AG10803 (cell line): ENCODE measurements at places on chromosomes 16 and 17.

DNA sequence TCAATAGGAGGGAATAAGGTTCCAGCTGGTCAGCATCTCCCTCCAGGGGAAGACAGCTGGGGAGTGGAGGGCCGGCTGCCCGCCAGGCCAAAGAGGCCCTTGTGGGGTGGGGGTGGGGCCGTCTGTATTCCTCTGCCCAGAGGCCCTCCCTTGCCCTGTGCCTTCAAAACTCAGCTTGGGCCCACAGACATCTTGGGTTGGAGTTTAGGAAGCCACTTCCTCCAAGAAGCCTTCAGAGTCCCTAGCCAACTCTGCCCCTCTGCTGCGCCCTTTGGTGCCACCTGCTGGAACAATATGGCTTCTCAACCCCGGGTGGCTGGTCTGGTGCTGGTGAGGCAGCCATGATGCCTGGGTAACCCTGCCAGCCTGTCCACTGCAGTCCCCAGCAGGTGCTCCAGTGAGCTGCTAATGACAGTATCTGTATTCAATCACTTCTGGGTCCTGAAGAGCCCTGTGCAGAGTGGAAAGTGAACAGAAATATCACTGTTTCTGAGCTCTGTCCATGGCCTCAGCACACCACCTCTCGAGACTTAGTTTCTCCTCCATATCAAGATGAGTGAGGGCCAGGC, 16.7 kb downstream of the HSD11B2 start:
- DNase-seq = peak; percentile 49

GRCh38 chr17:41551365-41551764, 20.5 kb downstream of the KRT9 start:
- peak; percentile 5 for DNase-seq

- no peak for DNase-seq
Measured at GRCh38 chr16:66588981-66589713, 9.9 kb downstream of the CMTM2 start.

- peak; percentile 54 for DNase-seq
Measured at GRCh38 chr16:53159781-53160436, 105.1 kb downstream of the CHD9 start.

GRCh38 chr16:55557186-55557585, 9.3 kb upstream of the CAPNS2 start:
- no peak for DNase-seq

DNA sequence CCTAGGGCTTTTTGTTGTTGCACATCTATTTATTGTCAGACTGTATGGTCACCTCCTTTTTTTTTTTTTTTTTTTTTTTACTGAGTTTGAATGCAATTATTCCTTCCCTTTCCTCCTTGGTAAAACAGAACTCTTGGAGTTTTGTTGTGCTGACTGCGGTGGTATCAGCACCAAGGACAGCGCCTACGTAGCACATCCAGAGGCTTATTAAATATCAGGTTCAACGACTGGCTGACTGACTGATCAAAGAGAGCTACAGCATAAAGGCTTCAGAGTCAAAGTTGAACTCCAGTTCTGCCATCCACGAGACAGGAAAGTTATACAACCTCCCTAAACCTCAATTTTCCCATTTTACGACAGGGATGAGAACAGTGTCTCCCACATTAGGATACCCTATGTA, 86.1 kb upstream of the RBFOX1 start:
- no peak for DNase-seq

- peak; percentile 80 for DNase-seq
Measured at GRCh38 chr17:75270218-75270965, 639 bp downstream of the MIF4GD start.

- DNase-seq = no peak
Measured at GRCh38 chr16:30063893-30064728, 1.4 kb upstream of the ALDOA start.

GRCh38 chr17:55040611-55041010, 72.0 kb downstream of the STXBP4 start:
- DNase-seq = peak; percentile 8

DNA sequence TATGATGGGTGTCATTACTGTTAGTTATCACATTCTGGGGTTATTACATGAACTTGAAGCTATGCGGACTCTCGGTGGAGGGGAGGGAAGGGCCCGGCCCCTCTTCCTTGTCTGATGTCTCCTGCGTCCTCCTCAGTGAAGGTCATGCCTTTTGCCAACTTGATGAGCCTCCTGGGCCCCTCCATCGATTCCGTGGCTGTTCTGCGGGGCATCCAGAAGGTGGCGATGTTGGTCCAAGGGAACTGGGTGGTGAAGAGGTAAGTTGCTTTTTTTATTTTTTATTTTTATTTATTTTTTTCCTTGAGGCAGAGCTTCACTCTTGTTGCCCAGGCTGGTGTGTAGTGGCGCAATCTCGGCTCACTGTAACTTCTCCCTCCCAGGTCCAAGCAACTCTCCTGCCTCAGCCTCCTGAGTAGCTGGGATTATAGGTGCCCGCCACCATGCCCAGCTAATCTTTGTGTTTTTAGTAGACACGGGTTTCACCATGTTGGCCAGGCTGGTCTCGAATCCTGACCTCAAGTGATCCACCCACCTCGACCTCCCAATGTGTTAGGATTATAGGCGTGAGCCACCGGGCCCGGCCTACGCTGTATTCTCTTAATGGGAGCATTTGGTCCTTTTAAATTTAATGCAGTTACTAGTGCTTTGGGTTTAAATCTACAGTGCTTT, 21.6 kb downstream of the POLR3E start:
- peak; percentile 40 for DNase-seq

DNA sequence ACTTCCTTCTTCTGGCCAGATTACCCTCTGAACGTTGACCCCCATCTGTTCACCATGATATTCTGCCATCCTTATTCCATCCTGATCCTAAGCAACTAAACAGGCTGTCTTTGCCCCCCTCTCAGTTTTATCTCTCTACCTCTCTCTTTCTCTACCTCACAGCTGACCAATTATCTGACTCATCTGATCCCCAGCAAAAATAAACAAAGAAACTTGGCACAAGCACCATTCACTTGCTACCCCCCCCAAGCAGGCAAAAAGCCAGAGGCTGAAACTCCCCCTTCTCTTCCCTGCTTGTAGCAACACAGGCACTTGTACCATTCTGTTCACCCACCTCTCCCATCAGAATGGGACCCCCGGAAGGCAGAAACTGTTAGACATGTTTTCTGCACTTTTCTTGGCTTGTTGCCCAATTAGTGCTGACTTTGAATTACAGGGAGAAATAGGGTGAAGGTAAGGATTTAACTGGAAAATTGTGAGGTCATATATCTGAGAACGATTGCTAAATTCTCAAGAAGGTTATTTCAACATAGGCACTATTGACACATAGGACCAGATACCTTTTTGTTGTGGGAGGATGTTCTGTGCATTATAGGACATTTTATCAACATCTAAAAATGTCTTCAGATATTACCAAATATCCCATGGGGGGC, 163.2 kb downstream of the TOX3 start:
- DNase-seq = no peak

- DNase-seq = no peak
Measured at GRCh38 chr17:27496437-27496943, 40.2 kb downstream of the KSR1 start.

GRCh38 chr16:7017006-7017662, 315.5 kb upstream of the RBFOX1 start:
- no peak for DNase-seq

DNA sequence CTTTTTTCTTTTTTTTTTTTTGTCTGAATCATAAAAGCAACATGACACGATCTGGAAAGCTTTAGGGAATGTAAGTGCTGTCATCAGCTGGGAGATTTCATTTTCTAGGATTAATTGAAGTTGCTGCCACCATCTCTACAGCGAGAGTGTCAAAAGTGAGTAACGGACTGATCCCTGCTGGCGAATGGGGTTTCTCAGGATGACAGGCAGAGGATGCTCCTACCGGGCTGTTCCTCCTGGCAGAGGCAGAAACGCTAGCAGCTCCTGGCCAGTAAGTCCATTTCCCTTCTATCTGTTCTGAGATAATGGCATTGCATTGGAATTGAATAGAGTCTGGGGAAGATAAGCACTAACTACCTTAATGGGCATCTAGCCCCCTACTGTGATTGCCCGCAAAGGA, 80.5 kb upstream of the KIFC3 start:
- DNase-seq = peak; percentile 25

DNA sequence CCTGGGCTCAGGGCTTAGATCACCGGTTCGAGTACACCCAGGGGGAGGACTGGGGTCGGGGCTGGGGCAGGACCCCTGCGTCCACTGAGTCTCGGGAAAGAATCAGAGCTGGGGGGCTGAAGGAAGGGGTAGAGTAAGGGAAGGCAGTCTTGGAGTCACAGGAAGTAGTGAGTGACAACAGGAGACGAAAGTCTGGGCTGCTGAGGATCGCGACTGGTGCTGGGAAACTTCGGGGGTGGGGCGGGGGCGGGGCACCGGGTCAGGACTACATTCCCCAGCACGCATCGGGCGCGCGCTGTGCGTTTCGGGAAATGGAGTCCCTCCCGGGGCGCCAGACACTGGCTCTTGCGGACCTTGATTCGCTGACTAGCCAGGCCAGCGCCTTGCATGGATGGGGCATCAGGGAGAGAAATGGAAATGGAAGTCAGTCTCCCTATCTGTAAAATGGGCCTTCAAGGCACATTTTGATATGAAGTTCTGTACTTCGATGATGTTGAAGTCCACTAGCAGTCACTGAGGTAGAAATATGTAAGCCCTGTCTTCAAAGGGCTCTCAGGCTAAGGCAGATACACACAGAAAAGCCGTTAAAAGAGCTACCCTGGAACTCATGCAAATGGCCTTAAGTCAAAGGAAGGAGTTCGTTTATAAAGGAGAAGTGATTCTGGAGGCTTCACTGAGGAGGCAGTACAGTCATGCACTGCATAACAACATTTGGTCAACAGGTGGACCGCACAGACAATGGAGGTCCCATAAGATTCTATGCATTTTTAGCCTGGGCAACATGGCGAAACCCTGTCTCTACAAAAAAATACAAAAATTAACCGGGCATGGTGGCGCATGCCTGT, 697 bp downstream of the CTF1 start:
- peak; percentile 90 for DNase-seq

DNA sequence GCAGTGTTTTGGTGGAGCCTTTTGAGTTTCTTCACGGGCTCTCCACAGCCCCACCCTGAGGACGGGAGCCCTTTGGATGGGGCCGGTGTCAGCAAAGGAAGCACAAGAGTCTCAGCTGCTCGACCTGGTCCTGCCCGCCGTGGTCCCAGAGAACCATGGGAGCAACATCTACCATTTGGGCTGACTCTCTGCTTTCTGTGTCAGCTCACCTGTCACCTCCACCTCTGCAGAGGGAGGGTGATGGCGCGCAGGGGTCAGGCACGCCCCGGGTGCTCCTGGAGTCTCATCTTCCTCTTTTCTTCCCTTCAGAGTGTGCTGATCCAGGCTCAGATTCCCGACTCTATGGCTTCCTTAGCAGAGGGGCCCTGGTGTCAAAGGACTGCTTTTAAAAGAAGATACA, 171.7 kb downstream of the LAT start:
- DNase-seq = no peak

DNA sequence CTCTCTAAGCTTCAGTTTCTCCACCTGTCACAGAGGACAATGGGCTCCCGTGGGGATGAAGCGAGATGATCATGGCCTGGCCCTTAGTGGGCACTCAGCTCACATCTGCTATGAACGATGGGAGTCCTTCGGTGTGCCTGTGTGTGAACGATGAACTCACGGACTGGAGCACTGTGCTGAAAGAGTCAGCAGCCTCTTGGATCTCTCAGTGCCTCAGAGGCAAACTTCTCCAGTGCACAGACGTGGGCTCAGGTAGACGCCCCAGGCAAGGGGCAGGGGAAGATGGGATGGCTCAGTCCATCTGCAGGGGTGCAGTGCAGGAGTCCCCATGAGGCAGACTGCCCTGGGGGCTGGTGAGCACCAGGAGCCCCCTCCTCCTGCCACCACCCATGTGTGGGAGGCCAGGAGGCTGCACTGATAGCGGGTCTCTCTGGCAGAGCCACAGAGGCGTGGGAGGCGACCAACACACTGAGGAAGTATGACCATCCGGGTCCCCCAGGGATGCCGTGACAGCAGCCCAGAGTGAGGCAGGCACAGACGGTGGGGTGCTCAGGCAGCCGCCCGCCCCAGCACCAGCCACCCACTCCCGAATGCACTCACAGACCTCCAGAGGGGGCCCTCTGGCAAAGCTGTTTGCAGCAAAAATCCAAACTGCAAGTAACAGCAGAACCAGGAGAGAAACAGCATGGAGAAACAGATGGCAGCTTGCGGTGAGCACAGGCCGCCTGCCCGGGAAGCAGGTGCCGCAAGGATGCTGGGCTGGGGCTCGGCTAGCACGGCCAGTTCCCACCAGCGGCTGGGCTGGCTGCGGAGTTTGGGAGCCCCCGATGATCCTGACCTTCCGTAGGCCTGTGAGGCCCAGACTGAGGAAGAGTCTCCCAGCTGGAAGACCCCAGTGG, 82.7 kb downstream of the RPH3AL start:
- no peak for DNase-seq

DNA sequence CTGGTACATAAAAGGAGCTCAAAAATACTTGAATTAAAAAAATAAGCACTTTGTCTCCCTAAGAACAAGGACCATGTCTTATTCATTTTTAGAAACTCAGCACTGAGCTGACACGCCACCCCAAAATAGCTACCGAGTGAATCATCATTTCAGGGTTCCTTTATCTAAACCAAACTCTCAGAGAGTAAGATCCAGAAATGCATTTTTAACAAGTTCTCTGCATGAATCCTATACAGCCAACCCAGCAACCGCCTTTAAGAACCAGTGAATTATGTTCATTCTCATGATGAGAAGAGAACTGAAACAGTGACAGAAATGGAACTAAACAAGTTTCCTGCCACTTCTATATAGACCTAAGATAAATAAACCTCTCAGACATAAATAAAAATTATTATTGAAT, 8.7 kb downstream of the C16orf87 start:
- DNase-seq = peak; percentile 51

DNA sequence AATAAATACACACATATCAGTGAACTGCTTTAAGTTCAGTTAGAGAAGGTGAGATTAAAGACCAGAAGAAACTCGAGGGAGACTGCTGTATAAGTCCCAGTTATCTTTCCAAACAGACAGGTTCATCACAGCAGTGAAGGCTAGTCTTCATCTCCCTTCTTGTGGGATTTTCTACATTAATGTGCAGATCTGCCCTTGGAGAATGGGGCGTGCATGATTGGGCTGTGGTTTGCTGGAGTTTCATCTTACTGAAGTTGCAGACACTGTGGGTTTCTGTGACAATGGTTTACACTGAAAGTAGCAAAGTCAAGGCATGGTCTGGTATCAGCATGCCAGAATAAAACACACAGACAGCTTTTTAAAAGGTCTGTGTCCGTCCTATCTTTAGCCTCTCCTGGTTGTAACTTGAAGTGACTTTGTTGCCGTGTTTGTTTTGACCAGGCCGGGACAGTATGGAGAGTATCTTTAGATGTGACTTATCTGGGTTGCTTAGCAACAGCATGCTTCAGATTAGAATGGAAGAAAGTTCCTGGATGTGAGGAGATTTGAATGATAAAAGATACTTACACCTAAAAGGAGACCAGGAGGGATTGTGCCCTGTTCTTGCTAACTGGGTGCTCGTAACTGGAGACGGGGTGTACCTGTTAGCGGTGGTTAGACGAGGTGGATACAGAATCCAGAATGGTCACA, 16.1 kb downstream of the NAA60 start:
- no peak for DNase-seq

- DNase-seq = no peak
Measured at GRCh38 chr17:79646721-79647455, 36.0 kb upstream of the RBFOX3 start.

GRCh38 chr16:73753931-73754330, 542.7 kb upstream of the PSMD7 start:
- DNase-seq = no peak

GRCh38 chr16:50185005-50185505, 31.9 kb downstream of the TENT4B start:
- peak; percentile 81 for DNase-seq

GRCh38 chr17:20086416-20087076, 77.4 kb downstream of the SPECC1 start:
- DNase-seq = no peak

GRCh38 chr17:48547808-48548522, 3.1 kb upstream of the HOXB2 start:
- DNase-seq = peak; percentile 82
